Smooth muscle cell of the brain vasculature (primary cell): ENCODE measurements at places on chromosomes 3 and 15.

DNA sequence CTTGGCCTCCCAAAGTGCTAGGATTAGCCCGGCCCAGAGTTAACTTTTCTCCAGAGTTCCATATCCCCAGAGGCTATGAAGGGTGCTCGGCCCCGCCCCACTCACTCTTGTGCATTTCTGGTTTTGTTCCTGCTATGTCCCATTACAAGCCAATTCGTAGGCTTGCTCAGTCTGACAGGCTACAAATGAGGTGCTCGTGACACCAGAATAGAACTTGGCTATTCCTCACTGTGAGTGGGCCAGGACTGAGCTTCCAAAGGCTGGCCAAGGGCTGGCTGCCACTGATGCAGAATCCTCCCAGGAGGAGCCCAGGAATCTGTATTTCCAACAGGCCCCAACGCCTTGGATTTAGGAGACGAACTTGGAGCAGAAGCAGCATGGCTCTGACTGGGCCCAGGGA, 282.7 kb upstream of the C2CD4B start:
- no peak for DNase-seq

- DNase-seq, result no peak
Observed at GRCh38 chr3:78049521-78049920, 1009.6 kb downstream of the ROBO2 start.

DNA sequence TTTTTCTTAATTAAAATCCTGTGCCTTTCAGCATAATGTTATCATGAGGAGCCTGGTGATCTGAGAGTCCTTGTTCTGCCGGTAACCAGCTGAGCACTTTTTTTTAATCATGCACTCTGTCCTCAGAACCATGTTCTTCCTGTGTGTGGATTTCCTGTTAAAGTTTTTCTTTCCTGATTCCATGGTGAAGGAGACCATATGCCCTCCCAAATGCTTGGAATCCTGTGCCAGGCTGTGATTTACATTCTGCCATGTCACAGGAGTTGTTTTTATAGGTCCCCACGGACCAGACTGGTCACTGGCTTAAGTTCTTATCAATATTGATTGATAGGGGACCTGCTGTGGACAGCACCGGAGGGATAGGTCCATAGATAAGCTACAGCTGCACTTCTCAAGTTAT, 257.8 kb downstream of the SLCO3A1 start:
- DNase-seq, result no peak

DNA sequence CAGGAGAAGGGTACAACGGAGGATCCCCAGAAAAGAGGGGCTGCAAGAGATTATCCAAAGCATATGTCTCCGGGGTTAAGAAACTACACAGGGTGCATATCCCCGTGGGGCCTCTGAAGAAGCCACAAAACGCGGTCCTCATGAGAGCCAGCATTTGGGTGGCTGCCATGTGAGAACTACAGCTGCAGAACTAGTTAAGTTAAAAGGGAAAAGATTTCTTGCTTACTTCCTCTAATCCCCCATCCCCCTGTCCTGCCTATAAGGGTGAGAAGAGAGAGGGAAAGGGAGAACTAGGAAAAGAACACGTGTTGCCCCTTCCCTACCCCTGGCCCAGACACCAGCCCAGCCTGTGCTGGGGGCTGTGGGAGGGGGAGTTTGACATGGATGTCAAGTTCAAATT, 70.4 kb upstream of the PCSK6 start:
- no peak for DNase-seq

DNA sequence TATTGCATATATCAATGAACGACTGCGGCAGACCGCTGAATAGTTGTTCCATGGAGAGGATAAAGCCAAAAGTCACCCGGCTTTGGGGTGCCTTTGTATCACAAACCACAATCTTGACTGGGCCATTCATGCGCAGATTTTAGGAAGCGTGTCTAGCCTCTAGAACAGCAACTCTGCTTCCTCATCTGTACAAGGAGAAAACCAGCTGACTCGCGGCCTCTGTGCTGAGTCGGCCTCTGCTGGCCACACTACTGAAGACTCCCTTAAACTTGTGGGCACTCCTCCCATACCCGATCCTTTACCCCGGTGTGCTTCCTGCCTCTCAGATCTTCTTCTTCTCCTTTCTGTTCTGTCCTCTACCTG, 872 bp downstream of the DLEC1 start:
- no peak for DNase-seq

GRCh38 chr3:147427746-147428145, 18.6 kb downstream of the ZIC1 start:
- no peak for DNase-seq

GRCh38 chr15:38867556-38867955, 302.9 kb upstream of the RASGRP1 start:
- no peak for DNase-seq

DNA sequence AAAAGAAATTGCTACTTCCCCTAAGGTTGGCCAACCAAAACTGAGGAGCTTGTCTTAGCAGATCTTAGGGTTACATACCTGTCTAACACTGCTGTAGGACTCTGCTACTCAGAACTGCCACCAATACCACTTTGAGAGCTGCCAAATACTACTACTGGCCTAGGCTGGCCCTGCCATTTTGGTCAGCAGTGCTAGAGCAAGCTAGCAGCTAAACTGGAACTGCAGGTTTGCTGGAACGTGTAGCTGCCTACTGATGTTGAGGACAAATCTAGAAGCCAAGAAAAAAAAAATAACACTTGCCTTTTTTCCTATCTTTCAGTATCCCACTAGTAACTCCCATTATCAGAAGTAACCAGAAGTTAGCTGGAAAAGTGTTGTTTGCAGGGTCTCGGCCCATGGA, 387.4 kb downstream of the RBMS3 start:
- DNase-seq, result no peak

- no peak for DNase-seq
Observed at GRCh38 chr15:60720493-60721256, 241.7 kb upstream of the ICE2 start.

GRCh38 chr3:171198781-171199472, 172.4 kb upstream of the SLC2A2 start:
- DNase-seq, result no peak

GRCh38 chr3:115330430-115330829, 183.3 kb upstream of the ZBTB20 start:
- DNase-seq, result no peak

DNA sequence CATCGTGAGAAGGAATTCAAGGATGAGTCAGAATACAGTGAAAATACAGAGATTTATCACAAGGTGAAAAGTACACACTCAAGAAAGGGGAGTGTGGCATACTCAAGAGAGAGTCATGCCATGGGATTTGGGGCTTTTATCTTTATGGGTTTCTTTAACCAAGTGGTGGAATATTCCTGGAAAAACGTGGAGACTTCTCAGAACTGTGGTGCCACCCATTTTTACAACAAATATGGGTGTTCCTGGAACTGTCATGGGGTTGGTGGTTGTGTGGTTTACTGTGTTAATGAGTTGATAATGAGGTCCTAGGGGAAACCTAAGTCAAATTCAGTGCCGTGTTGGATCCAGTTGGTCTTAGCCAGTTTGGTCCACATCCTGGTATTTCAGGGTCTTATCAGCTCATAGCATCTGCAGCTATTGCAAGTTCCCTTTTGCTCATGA, 497.2 kb downstream of the GABRG3 start:
- no peak for DNase-seq

- DNase-seq, result no peak
Observed at GRCh38 chr3:171569571-171570132, 109.4 kb upstream of the TNIK start.

GRCh38 chr15:48366584-48367312, 35.5 kb downstream of the DUT start:
- DNase-seq, result no peak

DNA sequence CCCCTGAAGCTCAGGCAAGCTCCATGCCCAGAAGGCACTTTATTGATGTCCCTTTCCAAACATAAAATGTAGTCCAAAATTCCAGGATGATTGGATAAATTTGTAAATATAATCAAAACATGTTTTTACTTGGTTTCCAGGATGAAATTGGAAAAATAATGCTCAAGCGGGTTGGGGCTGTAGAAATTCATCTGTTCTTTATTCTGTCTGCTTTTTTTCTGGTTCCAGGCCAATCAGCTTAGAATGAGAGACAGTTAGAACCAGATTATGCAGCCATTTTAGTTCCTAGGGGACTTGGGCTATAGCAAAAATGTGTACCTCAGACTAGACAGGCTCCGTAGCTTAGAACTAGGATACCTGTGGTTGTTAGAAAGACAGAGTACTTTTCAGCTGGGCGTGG, 450.8 kb downstream of the MCTP2 start:
- DNase-seq, result no peak

GRCh38 chr15:99385865-99386264, 134.6 kb downstream of the LRRC28 start:
- no peak for DNase-seq

GRCh38 chr3:13263770-13264467, 156.2 kb downstream of the NUP210 start:
- no peak for DNase-seq

DNA sequence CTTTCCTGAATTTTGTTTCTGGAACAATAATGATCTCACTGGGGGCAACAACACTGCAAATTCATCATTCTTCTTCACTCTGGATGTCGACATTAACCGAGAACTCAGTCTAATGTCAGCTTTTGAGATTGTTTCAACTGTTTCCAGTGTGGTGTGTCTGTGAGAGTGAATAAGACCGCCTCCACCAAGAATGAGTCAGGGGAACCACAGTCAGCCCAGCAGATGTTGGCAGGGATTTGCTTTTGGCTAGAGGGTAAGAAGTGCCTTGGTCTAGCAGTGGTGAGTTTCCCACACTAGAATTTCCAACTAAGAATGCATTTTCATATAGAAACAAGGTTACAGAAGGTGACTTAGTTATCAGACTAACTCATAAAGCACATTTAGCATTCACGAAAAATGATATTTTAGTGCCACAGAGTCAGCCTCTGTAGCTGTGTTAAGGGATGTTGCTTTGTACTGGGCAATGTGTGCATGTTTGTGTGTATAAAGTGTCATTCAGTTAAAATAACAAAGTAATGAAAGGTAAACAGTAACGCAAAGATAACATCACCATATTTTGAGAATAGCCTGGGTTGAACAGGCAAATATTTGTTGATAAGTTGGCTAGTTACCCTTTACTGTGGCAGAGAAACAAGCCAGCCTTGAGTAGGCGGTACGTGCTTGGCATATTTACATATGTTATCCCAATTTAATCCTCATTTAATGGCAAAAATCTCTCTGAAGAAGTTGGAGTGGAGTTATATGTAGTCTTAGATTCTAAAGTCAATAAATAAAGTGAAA, 33.8 kb downstream of the DRD3 start:
- DNase-seq, result peak; percentile 71

DNA sequence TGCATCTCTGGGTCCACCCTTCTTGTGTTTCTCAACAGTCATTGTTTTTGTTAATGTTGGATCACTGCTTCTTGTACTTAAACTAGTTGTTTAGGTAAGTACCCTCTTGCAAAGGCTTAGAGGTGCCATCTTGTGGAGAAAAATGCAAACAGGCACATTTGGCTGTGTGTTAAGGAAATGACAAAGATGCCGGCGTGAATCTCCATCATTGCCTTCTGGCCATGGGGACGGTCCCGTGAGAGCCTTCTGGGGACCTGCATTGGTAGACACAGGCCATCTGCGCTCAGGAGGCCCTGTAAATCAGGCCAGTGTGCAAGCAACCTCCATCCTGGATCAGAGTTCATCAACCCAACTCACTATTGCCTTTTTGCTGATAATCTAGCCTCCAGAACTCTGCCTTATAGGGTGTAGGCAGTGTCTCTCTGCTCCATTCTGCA, 158.6 kb upstream of the NR2E3 start:
- peak; percentile 57 for DNase-seq

GRCh38 chr3:135081451-135081850, 286.4 kb downstream of the EPHB1 start:
- no peak for DNase-seq

GRCh38 chr15:80072285-80072994, 13.0 kb downstream of the ZFAND6 start:
- peak; percentile 62 for DNase-seq

DNA sequence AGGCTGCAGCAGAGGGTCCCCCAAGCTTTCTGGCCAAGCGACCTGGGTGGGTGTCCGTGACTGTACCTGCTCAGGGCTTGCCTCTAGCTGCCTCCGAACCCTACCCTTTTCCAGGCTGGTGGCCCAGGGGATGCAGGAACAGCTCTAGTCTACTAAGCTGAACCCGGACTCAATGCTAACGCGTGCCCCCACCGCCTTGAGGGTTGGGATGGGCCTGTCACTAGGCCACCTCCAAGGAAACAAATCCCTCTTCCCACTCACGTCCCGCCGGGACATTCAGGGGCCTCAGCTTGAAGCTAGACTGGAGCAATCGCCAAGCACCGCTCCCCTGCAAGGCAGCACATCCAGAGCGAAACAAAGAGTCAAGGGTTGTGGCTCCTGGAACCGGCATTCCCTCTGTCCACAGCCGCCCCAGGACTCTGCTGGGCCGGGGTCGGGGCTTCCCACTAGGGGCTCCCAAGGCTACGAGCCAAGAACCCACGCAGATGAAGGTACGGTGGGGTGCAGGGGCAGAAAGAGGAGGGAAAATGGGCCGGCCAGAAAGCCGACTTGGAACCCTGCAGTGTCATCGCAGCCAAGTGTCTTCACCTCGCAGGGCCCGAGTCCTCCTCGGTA, 2.9 kb downstream of the FBXL22 start:
- DNase-seq, result no peak

GRCh38 chr3:103112273-103112672, 677.5 kb downstream of the ZPLD1 start:
- DNase-seq, result no peak

DNA sequence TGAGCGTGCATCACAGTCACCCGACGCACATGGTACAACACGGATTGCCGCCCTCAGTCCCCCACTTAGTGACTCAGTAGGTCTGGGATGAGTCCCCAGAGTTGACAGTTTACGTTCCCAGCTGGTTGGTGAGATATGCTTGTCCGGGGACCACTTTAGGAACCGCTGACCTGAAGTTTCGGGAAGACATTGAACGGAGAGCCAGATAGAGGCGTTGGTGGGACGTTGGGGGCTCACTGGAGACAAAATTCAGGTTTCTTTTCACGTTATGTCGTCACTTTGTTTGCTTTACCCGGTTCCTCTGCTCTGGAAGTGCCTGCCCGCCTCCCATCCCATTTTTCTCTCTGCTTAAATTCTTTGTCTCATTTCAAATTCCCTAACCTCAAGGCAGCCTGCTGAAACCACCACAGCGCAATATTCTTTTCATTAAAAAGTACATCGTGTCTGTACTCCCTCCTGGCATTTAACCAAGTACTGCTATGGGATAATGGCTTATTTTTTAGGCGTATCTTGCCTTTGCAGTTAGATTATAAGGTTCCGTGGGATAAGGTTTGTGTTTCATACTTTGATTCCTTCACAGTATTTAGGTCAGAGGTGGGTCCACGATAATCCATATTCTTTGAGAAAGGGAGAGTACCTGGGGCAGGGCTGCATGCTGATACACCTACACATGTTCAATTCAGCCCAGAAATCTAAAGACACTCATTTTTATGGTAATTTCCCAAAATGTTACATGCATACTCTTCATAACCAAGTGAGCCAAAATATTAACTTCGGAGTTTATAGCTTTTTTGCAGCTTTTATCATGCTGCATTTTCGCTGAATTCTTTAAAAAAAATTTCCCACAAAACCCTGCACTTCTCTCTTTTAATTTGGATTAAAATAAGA, 921 bp downstream of the LMLN start:
- no peak for DNase-seq

- DNase-seq, result no peak
Observed at GRCh38 chr3:99626417-99626788, 12.0 kb upstream of the COL8A1 start.

- no peak for DNase-seq
Observed at GRCh38 chr3:185460719-185461350, 38.0 kb downstream of the TMEM41A start.
